ENCODE measurements at places on chromosomes 5 and 9.

DNA sequence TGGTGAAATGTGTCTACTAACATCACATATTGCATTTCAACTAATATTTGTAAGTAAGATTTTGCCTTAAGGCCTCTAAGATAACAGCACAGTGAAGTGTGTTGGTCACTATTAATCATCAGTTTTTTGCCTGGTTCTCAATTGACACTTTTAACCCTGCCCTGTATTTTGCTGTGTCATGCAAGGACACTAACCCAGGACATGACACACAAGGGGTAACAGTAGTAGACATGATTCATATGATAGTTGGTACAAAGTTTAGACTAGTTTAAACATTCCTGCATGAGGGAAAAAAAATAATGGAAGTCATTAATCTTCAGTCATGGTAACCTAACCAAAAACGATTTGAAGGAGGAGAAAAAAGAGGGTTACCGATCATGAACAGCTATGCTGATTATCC, 207.0 kb downstream of the DEPDC1B start:
- DNase-seq = no peak

DNA sequence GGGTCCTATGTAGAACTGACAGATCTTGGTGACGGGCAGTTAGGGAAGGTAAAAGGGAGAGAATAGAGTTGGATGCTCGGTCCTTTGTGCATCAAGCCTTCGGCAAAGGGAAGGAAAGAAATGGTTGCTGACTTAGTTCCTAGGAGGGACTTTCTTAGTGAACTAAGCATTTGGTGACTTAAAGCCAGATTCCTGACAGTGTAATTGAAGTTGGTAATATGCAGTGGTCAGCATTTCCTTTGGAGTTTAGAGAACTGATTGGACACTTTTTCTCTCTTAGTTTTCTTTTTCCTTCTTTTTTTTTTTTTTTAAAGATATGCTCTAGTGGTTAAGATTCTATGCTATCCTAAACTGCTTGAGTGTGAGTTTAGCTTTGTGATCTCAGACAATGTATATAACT, 2.3 kb downstream of the CLTA start:
- DNase-seq = no peak

DNA sequence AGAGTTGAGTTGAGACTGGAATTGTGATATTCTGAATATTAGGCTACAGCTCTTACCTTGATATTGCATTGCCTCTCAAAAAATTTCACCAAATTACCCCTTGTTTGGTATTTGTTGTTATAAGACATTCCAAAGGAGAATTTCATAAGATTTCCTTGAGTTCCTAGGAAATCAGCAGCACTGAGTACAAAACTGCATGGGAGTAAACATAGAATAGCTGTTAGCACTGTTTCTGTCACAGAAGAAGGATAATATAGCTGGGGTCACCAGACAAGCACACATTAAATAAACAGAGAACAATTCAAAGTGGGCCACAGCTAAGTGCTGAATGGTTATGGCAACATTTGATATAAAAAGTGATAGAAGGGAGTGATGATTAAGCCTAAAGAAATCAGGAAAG, 724.3 kb downstream of the PRELID2 start:
- no peak for DNase-seq

GRCh38 chr5:68849103-68849502, 244.7 kb upstream of the SLC30A5 start:
- DNase-seq = no peak

GRCh38 chr5:10860645-10861422, 99.8 kb upstream of the DAP start:
- no peak for DNase-seq

GRCh38 chr5:2102819-2103776, 220.4 kb upstream of the IRX4 start:
- DNase-seq = no peak

- no peak for DNase-seq
These were observed 124.3 kb downstream of the TEX10 start for GRCh38 chr9:100228352-100228869.

Measured in central memory CD4-positive, alpha-beta T cell (primary cell).